ENCODE measurements at places on chromosomes 16 and 17.

DNA sequence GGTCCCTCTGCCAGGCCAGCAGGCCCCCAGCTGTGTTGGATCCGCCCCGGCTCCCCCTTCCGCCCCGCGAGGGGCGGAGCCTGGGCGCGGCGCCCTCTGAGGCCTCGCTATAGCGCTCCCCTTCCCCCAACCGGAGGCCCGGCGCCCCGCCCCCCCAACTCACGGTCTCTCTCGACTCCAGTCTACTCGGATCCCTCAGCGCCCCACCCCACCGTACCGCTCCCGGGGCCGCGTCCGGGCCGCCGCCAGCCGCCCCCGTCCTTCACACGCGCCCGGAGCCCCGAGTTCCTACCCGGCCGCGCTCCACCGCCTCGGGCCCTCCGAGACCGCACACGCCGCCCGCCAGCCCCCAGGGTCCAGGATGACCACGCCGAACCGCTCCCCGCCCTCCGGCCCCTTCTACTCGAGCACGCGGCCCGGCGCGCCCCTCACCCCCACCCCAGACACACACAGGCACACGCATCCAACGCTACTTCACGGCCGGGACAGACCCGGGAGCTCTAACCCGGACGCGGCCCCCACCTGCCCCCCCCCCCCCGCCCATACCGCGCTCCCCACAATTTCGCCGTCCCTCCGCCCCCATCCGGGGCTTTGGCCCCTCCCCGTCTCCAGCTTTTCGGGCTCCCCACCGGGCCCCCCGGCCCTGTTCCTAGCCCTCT, 1.4 kb downstream of the PHF23 start:
- DNase-seq = peak; percentile 38

GRCh38 chr17:35046740-35047283, 16.7 kb downstream of the RFFL start:
- peak; percentile 75 for DNase-seq

DNA sequence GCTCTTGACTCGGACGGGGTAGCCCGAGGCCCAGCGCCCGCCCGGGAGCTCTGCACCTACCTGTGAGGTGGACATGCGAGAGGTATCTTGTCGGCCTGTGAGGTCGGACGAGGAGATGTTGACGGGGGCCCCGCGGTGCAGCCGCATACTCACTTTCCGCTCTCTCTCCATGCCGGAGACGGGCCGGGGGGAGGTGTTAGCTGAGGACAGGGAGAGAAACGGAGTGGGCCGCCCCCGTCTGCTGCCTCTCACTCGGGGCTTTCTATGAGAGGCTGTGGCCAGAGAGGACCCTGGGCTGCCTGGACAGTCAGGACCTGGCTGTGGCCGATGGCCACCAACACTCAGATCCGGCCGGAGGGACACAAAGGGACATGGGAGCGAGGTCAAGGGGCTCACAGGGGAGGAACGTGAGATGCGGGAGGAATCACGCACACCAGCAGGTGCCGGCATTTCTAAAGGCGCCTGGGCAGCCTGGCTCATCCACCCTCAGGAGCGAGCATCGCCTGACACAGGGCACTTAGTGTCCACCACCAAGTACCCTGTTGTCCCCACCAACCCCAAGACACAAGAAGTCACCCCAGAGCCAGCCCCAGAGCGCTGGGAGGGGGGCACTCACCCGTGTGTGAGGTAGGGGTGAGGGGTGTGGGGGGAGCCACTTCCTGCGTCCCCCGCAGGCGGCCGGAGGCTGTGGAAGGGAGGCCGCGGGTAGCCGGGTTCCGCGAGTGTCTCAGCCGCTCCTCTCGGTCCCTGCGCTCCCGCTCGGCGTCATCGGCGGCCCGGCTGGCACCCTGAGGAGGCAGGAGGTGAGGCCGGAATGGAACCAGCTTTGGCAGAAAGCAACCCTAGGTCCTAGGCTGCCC, 20.2 kb downstream of the SLC16A3 start:
- no peak for DNase-seq

- no peak for DNase-seq
Observed at GRCh38 chr16:73771196-73772064, 525.2 kb upstream of the PSMD7 start.

Measured in Caki2 (cell line).